NCI-H1105 (cell line): ENCODE measurements at places on chromosomes 3 and 15.

- no peak for DNase-seq
These were observed 62.1 kb upstream of the SPRED1 start for GRCh38 chr15:38190501-38190900.

- DNase-seq: no peak
These were observed 673 bp upstream of the HCLS1 start for GRCh38 chr3:121661376-121661775.

DNA sequence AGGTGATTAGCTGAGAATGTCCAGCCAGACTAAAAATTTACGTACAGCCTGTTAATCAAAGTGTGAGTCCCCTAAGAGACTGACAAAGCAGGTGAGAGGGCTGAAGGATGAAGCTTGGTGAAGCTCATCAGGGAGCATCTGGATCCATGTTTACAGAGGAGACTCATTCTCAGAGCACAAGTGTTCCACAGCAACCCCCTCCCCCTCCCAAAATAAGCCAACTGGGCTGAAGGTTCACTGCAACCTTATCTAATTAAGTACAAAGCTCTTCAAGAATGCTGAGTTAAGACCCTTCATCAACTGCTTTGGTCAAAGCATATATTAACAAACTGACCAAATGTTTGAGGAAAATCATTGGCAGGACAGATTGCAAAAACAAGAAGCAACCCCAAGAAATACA lies 262.6 kb upstream of the ZNF385D start:
- DNase-seq: no peak

- peak; percentile 98 for DNase-seq
These were observed 50.8 kb upstream of the PRR23E start for GRCh38 chr3:127141921-127142730.

DNA sequence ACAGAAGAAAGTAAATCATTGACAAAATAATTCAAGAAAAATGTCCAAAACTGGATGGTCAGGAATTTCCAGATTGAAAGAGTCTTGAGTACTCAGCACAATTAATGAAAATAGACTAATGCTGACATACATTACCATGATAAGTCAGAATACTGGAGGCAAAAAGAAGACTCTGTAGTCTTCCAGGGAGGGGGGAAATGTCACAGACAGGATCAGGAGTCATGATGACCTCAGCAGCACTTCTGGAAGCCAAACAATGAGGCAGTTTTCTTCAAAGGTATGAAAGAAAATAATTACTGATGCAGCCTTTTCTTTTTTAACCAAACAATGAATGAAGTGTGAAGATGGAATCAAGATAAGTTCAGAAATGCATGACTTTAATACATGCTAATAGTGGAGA lies 30.1 kb upstream of the SLC22A13 start:
- DNase-seq: no peak

DNA sequence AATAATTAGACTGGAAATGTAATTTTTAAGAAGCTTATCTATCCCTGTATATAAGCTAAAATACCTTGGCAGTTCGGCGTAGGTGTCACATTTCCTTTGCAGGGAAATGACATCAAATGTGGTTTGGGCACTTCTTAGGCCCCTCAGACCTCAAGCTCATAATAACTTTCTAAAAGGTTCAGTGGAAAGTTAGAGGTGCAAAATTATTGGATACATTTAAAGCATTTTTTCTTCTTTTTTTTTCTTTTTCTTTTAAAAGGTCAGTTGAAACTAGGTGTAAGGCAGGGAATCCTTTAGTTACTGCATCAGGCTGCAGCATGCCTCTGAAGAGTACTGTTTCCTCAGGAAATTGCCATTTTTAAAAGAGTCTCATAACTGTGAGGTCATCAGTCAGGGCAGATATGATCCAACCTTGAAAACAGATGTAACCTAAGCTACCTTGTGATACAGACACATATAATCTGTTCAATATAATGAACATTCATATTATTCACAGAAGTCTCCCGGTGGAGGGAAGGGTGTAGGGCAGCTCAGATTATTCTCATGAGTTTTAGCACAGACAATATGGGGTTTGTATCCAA lies 4.8 kb downstream of the SACM1L start:
- no peak for DNase-seq

GRCh38 chr3:155093261-155093660 lies 13.1 kb downstream of the MME start:
- peak; percentile 77 for DNase-seq

GRCh38 chr3:33624756-33625155 lies 93.3 kb downstream of the CLASP2 start:
- DNase-seq: no peak

DNA sequence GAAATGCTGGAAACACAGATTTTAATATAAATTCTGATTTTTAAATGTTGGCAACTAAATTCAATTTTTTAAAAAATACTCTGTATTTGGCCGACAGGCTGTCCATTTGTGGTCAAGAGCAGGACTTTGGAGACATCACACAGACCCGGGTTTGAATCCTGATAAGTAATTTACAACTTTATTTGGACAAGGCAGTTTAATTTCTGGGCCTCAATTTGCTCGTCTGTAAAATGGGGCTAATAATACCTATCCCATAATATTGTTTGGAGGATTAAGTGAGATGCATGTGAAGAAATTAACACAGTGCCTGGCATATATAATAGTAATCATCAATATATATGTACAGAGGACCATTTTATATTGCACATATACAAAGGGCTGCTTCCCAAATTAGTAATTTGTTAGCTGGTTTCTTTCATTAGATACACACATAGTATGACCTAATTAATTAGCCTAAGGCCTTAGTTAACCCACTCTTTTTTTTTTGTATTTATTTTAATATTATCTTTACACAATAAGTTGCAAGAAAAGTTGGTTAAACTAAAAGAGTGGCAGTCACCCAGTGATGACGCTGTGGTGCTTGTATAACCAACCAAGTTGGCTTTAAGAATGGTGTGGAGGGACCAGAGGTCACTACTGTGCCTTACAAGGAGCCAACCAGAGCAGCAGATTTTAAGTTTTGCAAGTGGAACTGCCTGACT lies 665 bp downstream of the PIGB start:
- no peak for DNase-seq

DNA sequence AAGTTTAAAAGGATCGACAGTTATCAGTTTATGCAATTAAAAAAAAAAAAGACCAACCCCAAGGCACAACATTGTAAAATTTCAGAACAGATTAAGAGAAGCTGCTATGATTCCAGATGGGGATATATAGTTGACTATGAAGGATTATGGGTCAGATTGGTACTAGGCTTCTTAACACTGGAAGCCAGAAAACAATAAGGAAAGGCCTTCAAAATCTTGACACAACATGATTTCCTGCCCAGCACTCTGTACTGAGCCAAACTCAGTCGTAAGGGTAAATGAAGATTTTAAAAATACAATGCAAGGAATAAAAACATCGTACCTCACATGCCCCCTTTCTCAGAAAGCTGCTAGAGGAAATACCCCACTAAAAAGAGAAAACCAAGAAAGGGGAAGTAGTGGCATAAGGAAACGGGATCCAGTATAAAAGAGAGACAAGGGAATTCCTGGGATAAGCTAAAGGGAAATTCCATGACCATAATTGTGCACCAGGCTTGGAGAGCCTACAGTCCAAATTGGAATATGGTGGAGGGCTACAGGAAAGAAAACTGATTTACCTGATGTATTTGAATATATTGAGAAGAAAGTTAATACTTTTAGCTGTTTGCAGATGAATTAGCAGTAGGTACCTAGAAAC lies 27.9 kb downstream of the PIAS1 start:
- DNase-seq: no peak

DNA sequence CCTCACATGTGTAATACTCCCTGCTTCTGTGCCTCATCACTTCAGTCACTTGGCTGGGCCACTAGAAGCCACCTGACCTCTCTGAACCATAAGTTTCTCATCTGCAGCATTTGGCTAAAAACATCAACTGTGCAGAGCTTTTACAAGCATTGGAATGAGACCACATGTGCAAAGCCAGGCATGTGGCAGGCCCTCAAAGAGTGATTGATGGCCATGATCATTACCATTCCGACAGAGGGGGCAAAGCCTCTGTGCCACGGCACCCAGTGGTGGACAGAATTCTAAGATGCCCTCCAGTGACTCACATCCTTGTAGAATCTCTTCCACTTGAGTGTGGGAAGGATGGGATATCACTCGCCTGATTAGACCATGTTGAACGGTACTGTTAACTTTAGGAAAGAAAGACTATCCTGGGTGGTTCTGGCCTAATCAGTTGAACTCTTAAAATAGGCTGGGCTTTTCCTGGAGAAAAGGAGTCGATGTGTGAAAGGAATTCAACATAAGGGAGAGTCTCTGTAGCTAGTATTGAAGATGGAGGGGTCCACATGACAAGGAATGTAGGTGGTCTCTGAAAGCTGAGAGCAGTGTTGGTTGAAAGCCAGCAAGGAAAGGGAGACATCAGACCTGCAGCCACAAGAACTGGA lies 13.5 kb downstream of the CDCP1 start:
- no peak for DNase-seq

DNA sequence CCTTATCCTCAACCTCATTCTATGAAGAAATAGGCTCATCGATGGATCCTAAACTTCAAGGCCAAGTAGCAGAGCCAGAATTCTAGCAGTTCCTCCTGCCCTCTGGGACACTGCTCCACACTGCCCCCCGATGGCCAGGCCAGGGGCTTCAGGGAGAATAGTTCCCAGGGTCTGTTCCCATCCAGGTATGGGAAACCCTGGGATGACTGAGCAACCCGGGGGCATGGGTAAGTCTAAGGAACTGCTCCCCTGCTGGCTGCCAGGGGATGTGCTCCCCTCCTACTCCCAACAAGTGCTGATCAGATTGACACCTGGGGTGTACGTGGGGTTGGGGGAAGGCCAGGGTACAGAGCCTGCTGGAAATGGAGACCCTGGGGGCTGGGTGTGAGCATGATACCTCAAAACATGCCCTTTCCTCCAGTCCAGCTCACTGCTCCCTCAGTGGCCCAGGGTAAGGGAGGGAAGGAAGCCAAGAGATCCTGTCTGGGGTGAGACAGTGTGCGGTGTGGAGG lies 7.6 kb downstream of the ULK3 start:
- DNase-seq: no peak

DNA sequence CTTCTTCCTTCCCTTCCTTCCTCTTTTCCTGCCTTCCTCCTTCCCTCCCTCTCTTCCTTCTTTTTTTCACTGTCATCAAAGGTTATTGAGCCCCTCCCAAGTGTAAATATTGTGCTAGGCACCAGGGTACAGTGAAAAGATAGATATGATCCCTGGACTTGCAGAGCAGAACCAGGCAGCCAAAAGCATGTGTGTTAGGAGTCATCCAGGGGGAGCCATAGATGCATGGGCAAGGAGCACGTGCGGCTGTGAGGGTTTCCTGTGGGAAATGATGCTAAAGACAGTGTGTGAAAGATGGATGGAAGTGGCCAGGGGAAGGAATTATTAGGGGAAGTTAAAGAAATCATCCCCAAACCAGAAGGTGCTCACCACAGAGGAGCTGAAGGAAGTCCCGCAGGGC lies 65.2 kb downstream of the NR2F2 start:
- no peak for DNase-seq

DNA sequence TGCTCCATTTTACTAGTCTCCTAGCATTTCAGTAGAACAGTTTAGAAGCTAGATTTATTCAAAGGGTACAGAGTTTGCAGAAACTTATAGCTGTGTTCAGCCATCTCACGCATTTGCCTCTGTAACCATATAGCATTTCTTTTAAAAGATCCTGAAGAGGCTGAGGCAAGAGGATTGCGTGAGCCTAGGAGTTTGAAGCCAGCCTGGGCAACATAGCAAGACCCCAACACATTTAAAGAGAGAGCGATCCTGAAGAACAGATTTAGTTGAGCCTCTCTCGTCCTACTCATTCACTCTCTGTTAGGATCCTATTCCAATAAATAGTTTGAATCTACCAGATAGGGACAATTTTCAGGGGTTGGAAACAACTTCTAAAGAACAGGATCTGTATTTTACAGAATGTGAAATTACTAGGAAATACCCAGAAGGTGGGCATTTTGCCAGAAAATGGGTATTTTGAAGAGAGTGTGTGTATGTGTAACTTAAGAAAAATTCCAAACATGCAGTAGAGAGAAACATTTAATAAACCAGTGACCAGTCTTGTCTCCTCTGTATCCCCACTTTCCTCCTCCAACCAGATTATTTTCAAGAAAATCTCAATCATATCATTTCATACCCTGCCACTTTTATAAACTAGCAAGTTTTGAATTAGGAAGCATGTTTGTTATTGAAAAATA lies 4.5 kb downstream of the EIF3J start:
- no peak for DNase-seq

DNA sequence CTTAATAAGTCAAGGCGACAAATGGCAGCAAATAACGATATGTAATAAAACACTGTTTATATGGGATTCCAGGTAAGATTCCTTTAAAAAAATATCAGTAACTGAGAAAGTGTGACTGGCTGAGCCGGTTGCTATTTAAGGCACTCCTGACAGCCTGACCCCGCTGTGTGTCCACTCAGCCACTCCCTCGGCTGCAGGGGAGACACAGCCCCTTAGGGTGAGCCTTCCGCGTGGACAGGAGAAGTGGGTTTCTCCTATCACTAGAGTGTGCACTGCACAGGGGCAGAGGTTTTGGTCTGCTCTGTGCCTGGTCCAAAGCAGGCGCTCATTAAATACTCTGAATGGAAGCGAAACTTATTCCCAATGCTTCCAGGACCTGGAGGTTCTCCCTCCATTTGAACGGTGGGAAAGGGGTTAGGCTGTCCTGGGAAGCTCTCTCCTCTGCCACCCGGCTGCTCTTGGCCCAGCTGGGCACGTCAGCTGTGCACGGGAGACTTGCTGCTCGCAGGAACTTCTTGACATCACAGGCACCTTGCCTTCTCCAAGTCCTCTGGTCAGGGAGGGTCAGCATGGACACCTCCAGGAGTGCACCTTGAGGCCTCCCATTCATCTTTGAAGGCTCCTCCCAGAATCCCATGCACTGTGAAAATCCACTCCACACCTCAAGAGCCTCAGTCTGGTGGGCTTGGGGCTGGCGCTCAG lies 43.3 kb upstream of the SLCO2A1 start:
- no peak for DNase-seq

- no peak for DNase-seq
These were observed 38.9 kb downstream of the ZNF710 start for GRCh38 chr15:90039996-90040395.

GRCh38 chr15:101111570-101112262 lies 140.1 kb downstream of the CHSY1 start:
- no peak for DNase-seq

DNA sequence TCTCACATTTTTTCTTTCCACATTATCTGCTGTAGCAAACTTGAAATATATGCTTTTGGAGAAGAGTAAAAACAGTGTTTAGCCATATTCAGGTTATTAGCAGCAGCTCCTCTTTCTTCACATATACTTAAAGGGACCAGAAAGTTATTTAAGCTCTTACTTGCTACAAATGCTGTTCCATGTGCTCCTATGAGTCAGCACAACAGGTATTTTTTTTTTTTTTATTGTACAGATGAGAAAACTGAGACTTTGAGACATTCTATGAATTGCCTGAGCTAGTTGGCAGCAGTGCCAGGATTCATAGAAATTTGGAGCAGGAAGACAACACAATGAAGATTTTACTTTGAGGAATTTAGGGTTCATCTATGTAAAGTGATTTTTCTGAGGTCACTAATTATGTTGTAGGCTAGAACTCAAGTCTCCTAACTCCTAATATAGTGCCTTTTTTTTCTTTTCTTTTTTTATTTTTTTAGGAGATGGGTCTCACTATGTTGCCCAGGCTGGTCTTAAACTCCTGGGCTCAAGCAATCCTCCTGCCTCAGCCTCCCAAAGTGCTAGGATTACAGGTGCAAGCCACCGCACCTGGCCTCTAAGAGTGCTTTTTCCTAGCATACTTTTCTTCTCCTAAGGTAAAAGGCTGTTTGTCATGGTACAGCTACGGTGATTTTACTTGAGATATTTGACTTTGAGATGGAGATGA lies 23.6 kb downstream of the SETD5 start:
- no peak for DNase-seq

- DNase-seq: no peak
These were observed 27.6 kb downstream of the CPOX start for GRCh38 chr3:98565843-98566242.

GRCh38 chr3:107092121-107092520 lies 285.1 kb upstream of the CCDC54 start:
- DNase-seq: no peak
